Cortex of kidney (tissue), 1 donor: ENCODE measurements at places on chromosomes 12 and 14.

DNA sequence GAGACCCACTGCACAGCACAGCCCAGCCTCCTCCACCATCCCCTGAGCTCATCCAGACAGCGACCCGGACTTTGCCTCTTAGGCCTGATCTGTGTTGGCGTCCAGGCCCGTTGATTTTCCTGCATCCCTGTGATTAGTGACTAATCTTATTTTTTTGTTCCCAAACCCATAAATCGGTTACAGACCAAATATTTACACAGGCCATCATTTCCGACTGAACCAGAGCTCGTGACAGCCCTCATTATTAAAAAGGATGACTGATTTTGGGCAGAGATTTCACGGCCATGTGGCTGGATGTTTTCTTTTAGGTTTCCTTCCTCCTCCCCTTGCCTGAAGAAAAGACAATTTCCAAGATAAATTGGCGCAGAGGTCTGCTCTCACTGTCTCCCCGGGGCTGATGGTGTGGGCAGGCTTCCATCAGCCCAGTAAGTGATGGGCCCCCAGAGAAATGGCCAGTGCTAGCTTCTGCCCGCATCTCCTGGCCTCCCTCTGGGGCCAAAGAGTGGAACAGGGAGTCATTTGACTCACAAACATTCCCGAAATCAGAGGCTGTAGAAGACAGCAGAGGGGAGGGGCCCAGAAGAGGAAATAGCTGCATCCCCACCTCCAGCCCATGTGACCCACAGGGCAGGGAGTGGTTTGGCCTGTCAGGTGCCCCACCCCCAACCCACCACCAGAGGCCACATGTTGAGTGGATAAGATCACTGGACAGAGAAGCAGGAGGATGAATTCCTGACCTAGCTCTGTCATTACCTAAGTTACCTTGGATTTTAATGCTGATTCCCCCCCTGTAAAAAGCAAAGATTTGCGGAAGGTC lies 283.5 kb downstream of the KSR2 start:
- no peak for DNase-seq

DNA sequence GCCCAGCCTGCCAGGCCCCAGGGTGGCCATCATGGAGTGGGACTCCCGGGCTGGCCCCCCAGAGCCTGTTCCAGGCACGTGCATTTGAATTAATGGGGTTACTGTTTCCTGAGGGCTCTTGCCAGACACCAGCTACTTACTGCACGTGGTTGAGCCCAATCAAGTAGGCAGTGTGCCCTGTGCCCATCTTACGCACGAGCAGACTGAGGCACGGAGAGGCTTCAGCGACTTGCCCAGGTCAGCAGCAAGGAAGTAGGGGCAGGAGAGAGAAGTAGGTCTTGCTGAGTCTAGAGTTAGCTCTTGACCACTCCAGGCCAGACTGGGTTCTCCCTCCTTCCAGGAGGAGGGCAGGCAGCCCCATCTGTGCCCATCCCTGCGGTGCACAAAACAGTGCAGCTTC lies 67.7 kb downstream of the DIO3 start:
- no peak for DNase-seq

- no peak for DNase-seq
Observed at GRCh38 chr14:73613046-73613383, 698 bp downstream of the ACOT6 start.

DNA sequence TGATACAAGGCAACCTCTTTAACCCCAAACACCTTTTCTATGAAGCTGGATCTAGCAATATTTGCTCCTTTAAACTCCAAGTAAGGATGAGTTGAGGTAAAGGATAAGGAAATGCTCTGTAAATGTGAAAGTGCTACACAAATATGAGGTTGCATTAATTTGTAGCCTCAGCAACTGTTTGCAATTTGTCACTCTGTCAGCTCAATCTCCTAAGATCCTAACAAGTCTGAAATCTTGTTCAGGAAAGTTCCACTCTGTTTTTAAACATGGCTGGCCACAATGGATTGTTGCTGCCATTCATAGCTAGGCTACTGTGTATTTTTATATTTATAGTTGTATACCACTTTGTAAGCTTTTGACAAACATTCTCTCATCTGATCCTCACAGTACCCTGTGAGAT lies 51.3 kb downstream of the SCN8A start:
- no peak for DNase-seq
